Effector CD8-positive, alpha-beta T cell (primary cell): ENCODE measurements at places on chromosomes 3 and 15.

DNA sequence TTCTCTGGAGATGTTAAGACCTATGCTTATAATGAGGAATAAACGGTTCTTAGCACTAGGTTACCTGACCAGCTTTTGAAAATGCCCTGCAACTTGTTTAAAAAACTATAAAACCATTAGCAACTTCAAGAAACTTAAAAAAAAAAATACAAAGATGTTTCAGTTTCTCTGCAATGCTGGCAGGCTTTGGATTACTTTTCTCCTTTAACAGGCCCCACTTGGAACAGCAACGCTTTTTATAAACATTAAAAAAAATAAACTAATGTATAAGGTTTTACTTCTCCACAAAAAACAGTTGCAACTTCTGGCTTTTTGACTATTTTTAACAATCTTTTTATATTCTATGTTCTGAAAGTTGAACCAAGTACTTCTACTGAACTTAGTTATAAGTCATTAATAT is 1006.7 kb downstream of the ROBO1 start:
- no peak for DNase-seq

GRCh38 chr3:113948015-113948917 is 453 bp downstream of the ZDHHC23 start:
- DNase-seq: peak; percentile 21

DNA sequence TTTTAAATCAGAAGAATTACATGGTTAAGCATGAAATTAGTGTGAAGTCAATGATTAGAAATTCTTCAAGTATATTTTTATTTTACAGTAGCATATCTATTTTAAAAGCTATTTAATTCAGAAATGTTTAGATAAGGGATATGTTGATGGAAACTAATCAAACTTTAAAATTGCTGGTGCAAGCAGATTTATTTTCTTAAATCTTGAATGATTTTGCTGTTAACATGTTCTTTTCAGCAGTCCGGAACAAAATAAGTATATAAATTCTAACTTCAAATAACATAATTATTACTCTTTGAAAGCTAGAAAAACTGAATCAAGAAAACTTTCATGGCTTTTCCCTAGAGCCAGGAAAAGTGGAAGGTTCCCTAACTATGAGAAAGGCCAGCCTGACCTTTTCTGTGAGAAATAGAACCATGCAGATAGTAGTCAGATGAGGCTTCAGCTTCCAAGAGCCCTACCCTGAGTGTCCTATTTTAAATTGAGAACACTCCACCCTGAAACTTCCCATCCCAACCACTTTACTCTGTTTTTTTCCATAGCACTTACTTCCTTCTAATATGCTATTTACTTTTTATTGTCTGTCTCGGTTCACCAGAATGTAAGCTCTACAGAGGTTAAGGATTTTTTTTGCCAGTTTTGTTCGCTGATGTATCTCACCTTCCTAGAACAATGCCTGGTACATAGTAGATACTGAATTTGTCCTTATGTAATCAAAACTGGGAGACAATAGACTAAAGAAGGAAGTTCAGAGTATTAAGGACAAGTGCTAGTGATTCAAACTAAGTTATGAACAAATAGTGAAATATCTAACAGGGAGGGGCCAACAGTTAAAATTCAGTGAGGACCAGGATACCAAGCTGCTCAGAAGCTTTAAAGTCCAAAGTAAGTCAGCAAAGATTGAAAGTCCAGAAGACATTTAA is 66.8 kb downstream of the CD200R1L start:
- no peak for DNase-seq

DNA sequence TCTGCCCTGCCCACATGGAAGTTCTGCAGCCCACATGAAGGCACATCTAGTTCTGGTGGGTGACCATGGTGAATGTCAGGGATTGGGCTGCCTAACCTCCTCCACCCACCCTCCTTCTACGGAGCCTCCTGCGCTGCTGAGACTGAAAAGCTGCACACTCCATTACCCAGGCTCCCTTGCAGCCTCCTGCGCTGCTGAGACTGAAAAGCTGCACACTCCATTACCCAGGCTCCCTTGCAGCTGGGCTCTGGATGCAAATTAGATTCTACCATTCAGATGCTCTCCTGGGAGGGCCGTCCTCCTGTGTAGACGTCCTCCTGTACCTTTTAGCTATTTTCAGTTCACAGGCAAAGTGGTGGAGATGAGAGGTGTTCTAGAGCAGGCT is 32.1 kb downstream of the POMGNT2 start:
- no peak for DNase-seq

DNA sequence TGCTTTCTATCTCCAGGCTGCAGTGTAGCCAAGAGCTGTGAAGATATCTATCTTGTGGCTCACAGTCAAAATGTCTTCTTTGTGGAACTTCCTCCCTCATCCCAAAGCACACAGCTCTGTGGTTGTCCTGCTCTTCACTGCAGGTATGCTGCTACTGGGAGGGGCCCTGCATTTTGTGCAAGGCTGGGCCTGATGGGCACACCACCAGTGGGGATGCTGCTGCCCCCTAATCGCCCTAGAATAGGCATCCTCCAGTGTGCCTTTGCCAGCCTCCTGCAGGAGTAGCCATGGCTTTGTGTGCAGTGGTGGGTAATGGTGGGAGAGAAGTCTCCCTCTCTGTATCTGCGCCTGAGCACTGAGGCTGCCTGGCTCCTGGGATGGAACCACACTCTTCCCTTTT is 297.3 kb downstream of the DOCK3 start:
- DNase-seq: no peak

DNA sequence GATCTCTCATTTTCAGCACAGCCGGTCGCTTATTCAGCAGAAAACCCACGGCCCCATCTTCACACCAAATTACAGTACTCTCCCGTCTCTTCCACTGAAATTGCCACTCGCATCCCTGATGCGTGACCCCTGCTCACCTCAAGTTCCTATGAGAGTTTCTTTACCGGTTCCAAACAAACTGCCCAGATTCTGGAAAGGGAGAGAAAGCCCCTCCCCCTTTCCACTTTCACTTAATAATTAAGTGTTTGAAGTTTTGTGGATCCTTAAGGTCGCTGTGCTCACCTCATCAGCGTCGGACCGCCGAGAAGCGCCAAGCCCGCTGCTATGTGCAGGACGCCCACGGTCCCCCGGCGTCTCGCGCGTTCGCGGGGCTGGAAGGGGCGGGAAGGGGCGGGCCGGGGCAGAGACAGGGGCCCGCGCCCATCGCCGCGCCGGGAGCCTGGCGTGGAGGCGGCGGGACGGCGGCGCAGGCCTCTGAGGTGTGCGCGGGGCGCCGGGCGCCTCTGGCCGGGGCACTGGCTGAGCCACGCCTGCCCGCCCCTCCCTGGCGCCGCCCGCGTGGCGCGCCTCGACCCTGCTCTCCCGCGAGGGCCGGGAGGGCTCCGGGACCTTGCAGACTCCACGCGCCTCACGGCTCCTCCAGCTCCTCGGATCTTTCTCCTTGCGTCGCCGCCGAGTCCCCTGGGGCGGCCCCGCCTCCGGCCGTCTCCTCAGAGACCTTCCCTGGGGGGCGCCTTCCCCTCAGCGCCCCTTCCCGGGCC is at the start of gene GPR156:
Gene GPR156 (minus strand): TSS at position 476 of the 761 bp plus-strand sequence. CDS start 41,124 bp downstream, outside the sequence.
- DNase-seq: no peak

- DNase-seq: no peak
Observed at GRCh38 chr3:22893101-22893500, 310.0 kb upstream of the UBE2E2 start.

GRCh38 chr15:70853973-70854665 is at the start of gene LARP6:
TSS of gene LARP6 (minus strand) at chr15:70854157. CDS start at chr15:70854088, 69 bp downstream.
- no peak for DNase-seq

- DNase-seq: no peak
Observed at GRCh38 chr15:89654847-89655805, at the start of gene KIF7. TSS of gene KIF7 (minus strand) at chr15:89655467. CDS start at chr15:89652930, 2,537 bp downstream.

- no peak for DNase-seq
Observed at GRCh38 chr15:65292938-65293518, 2.8 kb upstream of the RNU5A-1 start.

DNA sequence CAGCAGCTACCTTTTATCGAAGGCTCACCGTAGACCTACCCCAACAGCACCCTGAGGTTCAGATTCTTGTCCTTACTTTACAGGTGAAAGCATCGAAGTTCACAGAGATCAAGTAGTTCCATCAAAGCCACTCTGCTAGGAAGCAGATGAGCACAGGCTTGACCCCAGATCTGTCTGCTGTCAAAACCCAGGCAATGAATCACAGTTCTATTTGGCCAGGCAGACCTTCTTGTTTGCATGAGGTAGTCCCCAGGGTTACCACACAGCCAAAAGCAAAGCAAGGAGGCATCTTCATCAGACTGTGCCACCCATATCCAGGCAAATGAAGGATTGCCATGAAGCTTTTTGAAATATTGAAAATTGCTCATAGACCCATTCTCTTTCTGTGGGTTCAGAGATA is 33.0 kb downstream of the HES1 start:
- DNase-seq: no peak

DNA sequence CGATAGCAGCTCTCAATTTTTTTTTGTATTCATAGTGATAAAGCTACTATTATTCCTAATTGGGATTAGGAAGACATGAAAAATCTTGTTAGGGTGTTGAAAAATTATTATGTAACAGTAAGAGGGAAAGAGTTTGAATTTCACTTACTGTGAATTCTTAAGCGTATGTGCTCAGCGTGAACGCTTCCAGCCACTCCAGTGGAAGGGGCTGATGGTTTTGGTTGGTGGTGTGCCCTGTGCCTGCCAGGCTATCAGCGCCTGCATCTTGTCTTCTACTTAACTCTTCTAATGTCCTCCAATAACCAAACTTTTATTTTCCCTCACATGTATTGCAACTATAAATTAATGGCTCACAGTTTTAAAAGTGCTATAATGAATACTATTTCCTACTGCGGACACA is 22.5 kb downstream of the CDIN1 start:
- DNase-seq: no peak

- DNase-seq: no peak
Observed at GRCh38 chr15:35519541-35520149, 26.3 kb downstream of the DPH6 start.

- DNase-seq: no peak
Observed at GRCh38 chr15:52103217-52104207, 9.1 kb downstream of the BCL2L10 start.

- DNase-seq: no peak
Observed at GRCh38 chr3:177521305-177521704, 324.0 kb upstream of the TBL1XR1 start.

DNA sequence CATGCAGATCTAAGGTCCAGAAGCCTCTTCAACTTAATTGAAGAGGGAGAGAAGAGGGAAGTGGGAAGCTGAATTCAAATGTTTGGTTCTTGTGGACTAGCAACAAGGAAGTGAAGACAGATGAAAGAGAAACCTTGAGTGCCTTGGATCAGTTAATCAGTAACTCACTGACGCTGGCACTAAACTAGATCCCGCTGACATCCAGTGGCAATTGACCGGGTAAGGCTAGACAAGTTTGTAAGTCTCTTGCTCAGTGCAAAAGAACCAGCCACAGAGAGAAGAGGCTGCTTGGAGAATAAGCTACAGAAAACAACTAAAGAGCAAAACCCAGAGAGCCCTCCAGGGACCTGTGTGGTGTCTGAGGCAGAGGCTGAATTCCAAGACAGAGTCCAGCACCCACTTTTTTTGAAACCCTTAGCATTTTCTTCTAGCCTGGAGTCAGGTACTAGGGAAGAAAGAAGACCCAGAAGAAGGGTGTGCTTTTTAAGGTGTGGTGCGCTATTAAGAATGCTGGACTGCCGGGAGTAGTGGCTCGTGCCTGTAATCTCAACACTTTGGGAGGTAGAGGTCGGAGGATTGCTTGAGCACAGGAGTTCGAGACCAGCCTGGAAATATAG is 6.9 kb downstream of the PLCH1 start:
- no peak for DNase-seq

GRCh38 chr3:72816862-72817355 is 31.3 kb downstream of the SHQ1 start:
- DNase-seq: no peak

DNA sequence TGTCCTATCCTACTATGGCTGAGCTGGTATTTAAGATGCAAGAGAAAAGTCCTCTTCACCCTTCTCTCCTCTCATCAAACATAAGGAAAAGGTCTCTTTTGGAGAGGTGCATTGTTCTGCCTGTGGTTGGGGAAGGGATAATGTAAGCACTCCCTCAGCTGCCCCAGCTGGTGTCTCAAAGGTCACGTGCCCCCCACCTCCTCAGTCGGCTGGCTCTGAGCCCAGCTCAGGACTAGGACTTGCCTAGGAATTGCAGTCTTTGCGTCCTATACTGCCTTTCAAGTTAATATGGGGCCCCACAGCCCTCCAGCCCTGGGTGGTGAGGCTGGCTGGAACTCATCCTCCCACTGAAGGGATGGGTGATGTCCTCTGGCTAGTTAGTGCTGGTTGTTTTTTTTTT is 29.7 kb downstream of the OR4F15 start:
- no peak for DNase-seq

GRCh38 chr15:29449136-29449535 is 179.5 kb upstream of the NSMCE3 start:
- DNase-seq: no peak

DNA sequence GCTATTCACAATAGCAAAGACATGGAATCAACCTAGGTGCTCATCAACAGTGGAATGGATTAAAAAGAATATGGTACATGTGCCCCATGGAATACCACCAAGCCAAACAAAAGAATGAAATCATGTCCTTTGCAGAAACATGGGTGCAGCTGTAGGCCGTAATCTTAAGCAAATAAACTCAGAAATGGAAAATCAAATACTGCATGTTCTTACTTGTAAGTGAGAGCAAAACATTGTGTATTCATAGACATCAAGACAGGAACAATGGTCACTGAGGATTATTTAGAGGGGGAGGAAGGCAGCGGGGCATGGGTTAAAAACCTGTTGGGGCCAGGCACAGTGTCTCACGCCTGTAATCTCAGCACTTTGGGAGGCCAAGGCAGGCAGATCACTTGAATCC is 304.7 kb upstream of the ROBO2 start:
- DNase-seq: no peak

DNA sequence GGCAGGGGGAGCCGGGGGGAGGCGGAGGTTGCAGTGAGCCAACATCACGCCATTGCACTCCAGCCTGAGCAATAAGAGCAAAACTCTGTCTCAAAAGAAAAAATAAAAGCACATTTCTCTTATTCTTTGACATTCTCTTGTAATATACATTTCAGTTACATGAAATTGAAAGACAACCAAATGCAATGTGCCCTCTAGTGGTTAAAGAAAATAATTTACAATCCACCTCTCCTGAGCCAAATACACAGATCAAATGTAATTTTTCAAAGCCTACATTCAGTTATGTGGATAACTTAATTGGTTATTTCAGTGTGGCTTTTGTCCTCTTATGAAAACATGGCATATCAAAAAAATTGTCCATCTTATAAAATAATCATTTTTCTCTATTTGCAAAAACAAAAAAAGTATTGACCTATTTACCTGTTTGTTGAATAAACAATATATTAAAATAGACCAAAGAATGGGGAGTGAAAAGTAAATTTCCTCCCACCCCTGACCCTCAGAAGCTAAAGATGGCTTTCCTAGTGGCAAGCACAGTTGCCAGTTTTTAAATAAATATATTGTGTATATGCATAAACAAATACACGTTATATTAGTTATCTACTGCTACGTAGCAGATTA is 14.2 kb upstream of the U2SURP start:
- DNase-seq: no peak
